ENCODE measurements at places on chromosomes 11 and 22. TPM values are rescaled to one million over a fixed set of nuclear protein-coding genes. Genes with fewer than 3 reads are reported as not detected.

The HTR3A gene
- total RNA-seq, result 4.1 TPM

The CASP12 gene
- total RNA-seq, result not detected

The BTG4 gene
- not detected for total RNA-seq

The LMO2 gene
- 0.48 TPM for total RNA-seq

The LTBP3 gene
- 10.6 TPM for total RNA-seq

The OR51Q1 gene
- not detected for total RNA-seq

The TCIRG1 gene
- 27.1 TPM for total RNA-seq

The DCDC1 gene
- total RNA-seq, result 0.22 TPM

The OR52I2 gene
- total RNA-seq, result not detected

The RHOG gene
- total RNA-seq, result 24.9 TPM

The TIMM10B gene
- 49.9 TPM for total RNA-seq

- H3K4me3 ChIP-seq, result no peak overlapping the region
- H3K27ac ChIP-seq, result no peak overlapping the region
Observed at GRCh38 chr11:19546325-19546724, 166.3 kb upstream of the NAV2 start.

DNA sequence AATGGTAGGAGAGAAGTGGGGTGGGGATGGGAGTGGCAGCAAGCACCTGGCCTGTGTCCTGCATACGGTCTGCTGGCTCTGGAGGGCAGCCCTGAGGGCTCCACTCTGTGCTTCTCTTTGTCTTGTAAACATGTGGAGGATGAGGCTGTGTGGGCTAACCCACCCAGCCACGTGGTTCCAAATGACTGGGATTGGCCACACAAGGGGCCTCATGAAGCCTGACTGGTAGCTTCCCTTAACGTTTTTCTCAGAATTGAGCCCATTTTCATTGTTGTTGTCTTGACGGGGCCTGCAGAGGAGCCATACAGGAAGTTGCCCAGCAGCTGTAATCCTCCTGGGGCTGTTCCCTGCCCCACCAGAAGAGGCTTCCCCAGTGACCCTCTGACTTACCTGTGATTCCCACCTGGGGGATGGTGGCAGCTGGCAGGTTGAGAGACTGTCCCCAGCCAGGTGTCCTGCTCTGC is 18.0 kb downstream of the DERL3 start:
- no peaks in the 10 kb centered on the region for H3K4me1 ChIP-seq
- DNase-seq, result no peak
- H3K36me3 ChIP-seq, result peaks cover 64% of the 10 kb centered on the region
- H3K27ac ChIP-seq, result no peak overlapping the region
- no peaks in the 10 kb centered on the region for H3K27me3 ChIP-seq

GRCh38 chr11:128463979-128464378 is 123.4 kb downstream of the ETS1 start:
- no peaks in the 10 kb centered on the region for H3K4me1 ChIP-seq
- H3K4me3 ChIP-seq, result no peak overlapping the region
- peaks cover 3% of the 10 kb centered on the region for H3K36me3 ChIP-seq
- H3K27ac ChIP-seq, result no peak overlapping the region
- H3K27me3 ChIP-seq, result no peaks in the 10 kb centered on the region

DNA sequence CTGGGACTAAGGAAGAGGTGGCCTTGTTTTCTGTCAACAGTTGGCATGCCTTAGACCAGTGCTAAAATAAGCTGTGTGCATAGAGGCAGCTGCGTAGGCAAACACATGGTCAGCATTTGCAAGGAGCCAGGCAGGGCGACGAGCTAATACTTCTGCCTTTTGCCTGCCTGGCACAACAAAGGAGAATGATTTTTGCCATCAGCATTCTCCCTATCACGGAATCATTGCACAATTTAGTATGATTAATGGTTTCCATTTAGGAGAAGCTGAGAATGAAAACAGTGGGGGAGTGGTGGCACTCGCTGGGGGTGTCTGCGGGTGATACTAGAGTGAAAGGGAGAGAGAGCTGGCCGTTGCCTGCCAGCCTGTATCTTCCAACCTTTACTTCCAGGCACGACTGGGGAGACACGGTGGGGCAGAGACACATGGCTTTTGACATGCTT is 336.0 kb downstream of the CADM1 start:
- H3K4me1 ChIP-seq, result peaks cover 10% of the 10 kb centered on the region
- H3K36me3 ChIP-seq, result no peaks in the 10 kb centered on the region
- H3K27ac ChIP-seq, result no peak overlapping the region
- DNase-seq, result no peak
- no peak overlapping the region for H3K4me3 ChIP-seq

DNA sequence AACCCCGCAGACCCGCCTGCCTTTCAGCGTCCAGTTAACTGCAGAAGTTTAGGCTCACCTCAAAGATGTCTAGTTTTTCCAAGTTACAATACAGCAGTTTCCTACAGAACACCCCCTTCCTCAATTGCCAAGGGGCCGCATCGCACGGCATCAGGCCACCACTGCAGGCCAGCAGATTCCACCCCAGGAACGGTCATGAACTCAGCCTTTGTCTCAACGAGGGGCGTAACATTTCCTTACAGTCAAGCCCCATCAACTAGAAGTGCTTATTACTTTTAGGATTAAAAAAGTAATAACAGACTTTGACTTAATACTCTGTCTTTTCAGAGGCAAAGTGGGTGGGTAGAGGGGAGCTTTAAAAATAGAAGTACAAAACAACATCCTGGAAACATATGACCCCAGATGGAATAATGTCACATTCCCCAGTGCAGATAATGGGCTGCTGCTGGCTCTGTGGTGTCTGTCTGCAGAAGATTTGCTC is 36.3 kb downstream of the PPP2R1B start:
- no peak for DNase-seq
- peaks cover 10% of the 10 kb centered on the region for H3K36me3 ChIP-seq
- H3K27ac ChIP-seq, result no peak overlapping the region
- H3K27me3 ChIP-seq, result no peaks in the 10 kb centered on the region
- no peak overlapping the region for H3K4me3 ChIP-seq

GRCh38 chr11:77110836-77111235 is 8.2 kb downstream of the OMP start:
- H3K27me3 ChIP-seq, result no peaks in the 10 kb centered on the region
- no peak overlapping the region for H3K4me3 ChIP-seq
- no peak overlapping the region for H3K27ac ChIP-seq
- DNase-seq, result no peak
- H3K4me1 ChIP-seq, result no peaks in the 10 kb centered on the region

DNA sequence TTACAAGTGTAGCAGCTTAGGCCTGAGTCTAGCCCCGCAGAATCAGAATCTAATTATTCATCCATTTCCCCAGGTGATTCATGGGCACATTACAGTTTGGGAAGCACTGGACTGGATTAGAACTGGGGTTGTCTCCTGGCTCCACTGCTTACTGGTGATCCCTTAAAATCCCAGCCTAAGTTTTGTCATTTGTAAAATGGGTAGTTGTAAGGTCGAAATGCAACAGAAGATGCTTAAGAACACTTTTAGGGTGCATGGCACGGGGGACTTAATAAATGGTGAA is 1.3 kb downstream of the STX3 start:
- no peak overlapping the region for H3K27ac ChIP-seq
- 0 out of 2 replicates have a peak, but pooled peaks cover 4% of the 10 kb centered on the region for H3K4me1 ChIP-seq
- no peaks in the 10 kb centered on the region for H3K27me3 ChIP-seq
- H3K4me3 ChIP-seq, result peak overlapping the region; percentile 92
- H3K36me3 ChIP-seq, result peaks cover 2% of the 10 kb centered on the region

DNA sequence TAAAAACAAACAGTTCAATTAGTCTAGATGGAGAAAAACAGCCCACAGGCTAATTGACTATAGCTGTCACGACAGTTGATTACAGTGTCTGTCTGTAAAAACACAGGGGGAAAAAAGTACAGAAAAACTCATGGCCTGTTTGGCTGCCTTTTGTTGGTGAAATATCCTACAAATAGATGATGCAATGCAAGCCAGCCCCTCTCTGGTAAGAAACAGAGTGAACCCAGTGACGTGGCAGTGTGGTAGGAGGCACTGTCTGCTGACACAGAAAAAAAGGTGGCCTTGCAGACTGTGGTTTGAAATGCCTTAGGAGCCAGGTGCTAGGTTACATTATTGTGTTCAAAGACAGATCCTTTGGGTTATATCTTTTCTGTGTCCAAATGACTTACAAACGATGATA is 431.4 kb upstream of the CCDC90B start:
- H3K4me1 ChIP-seq, result peaks cover 8% of the 10 kb centered on the region
- no peak overlapping the region for H3K4me3 ChIP-seq
- no peak for DNase-seq
- no peaks in the 10 kb centered on the region for H3K36me3 ChIP-seq

DNA sequence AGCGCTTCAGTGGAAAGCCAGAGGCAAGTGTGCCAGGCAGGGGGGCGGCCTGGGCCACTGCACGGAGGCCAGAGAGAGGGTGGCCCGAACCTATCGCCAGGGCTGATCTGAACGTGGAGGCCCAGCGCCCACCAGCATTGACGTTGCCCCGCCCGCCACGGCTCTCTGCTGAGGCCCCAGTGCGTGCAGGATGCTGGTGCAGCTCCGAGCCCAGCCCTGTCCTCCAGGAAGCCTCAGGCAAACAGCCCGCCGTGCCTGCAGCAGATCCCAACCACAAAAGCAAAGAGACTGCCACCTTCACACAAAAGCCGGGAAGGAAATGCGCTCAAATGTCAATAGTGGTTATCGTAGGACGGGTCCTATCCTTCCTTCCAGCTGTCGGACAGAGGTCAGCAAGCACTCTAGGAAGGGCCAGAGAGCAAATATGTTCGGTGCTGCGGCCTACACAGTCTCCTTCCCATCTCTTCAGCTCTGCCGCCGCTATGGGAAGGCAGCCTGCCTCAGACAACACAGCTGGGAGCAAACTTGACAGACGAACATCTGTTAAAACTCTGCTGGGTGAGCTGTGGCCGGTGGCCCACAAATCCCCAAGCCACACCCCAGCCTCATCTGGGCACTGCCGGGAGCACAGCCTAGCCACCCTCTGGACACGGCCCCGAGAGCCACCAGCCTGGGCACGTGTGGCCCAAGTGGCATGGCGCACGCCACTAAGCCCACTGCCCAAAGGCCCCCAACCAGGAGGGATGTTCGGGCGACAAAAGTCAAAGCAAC is 146.2 kb downstream of the CRYBB2 start:
- no peaks in the 10 kb centered on the region for H3K4me1 ChIP-seq
- no peak overlapping the region for H3K27ac ChIP-seq
- no peak for DNase-seq
- H3K36me3 ChIP-seq, result no peaks in the 10 kb centered on the region
- H3K27me3 ChIP-seq, result no peaks in the 10 kb centered on the region
- H3K4me3 ChIP-seq, result no peak overlapping the region

GRCh38 chr11:1777737-1778136 is 14.0 kb upstream of the CTSD start:
- DNase-seq, result no peak
- no peak overlapping the region for H3K27ac ChIP-seq
- H3K4me1 ChIP-seq, result peaks cover 3% of the 10 kb centered on the region
- H3K27me3 ChIP-seq, result no peaks in the 10 kb centered on the region
- no peak overlapping the region for H3K4me3 ChIP-seq
- H3K36me3 ChIP-seq, result no peaks in the 10 kb centered on the region

GRCh38 chr22:34416022-34416860 is 496.0 kb upstream of the LARGE1 start:
- H3K4me1 ChIP-seq, result peaks cover 5% of the 10 kb centered on the region
- H3K36me3 ChIP-seq, result no peaks in the 10 kb centered on the region
- no peak overlapping the region for H3K4me3 ChIP-seq
- H3K27ac ChIP-seq, result no peak overlapping the region
- DNase-seq, result no peak

DNA sequence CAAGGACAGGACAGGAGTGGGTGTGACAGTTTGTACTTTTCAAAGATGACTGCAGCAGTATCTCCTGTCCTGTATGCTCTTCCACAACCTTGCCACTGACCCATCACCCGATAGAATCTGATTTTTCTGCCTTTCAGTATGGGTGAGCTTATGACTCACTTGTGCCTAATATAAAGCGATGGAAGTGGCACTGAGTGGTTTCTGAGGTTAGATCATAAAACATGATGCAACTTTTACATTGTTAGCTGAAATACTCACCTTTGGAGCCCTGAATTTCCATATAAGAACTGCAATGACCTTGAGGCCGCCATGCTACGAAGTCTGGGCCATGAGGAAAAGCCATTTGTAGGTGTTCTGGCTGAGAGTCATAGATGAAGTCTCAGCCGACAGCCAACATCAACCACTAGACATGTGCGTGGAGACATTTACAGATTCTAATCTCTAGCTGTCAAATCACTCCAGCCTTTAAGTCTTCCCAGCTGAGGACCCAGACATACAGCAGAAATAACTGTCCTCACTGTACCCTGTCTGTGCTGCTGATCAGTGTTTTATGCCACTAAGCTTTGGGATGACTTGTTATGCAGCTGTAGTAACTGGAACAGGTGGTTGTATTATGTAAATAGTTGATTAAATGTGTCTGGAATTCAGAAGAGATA is 105.9 kb upstream of the ARHGAP20 start:
- no peak for DNase-seq
- no peaks in the 10 kb centered on the region for H3K36me3 ChIP-seq
- no peaks in the 10 kb centered on the region for H3K4me1 ChIP-seq
- H3K27me3 ChIP-seq, result no peaks in the 10 kb centered on the region
- H3K27ac ChIP-seq, result no peak overlapping the region

GRCh38 chr11:16505481-16505880 is 149.1 kb upstream of the SOX6 start:
- H3K27me3 ChIP-seq, result peaks cover 7% of the 10 kb centered on the region
- peak; percentile 52 for DNase-seq
- H3K4me1 ChIP-seq, result no peaks in the 10 kb centered on the region

- DNase-seq, result no peak
- no peaks in the 10 kb centered on the region for H3K36me3 ChIP-seq
- H3K4me3 ChIP-seq, result no peak overlapping the region
- H3K27ac ChIP-seq, result no peak overlapping the region
Observed at GRCh38 chr11:45768486-45768885, 36.5 kb upstream of the SLC35C1 start.

GRCh38 chr11:59918480-59918879 is 19.8 kb upstream of the OOSP1 start:
- H3K4me1 ChIP-seq, result no peaks in the 10 kb centered on the region
- no peaks in the 10 kb centered on the region for H3K27me3 ChIP-seq
- no peak overlapping the region for H3K4me3 ChIP-seq
- DNase-seq, result no peak
- no peak overlapping the region for H3K27ac ChIP-seq

DNA sequence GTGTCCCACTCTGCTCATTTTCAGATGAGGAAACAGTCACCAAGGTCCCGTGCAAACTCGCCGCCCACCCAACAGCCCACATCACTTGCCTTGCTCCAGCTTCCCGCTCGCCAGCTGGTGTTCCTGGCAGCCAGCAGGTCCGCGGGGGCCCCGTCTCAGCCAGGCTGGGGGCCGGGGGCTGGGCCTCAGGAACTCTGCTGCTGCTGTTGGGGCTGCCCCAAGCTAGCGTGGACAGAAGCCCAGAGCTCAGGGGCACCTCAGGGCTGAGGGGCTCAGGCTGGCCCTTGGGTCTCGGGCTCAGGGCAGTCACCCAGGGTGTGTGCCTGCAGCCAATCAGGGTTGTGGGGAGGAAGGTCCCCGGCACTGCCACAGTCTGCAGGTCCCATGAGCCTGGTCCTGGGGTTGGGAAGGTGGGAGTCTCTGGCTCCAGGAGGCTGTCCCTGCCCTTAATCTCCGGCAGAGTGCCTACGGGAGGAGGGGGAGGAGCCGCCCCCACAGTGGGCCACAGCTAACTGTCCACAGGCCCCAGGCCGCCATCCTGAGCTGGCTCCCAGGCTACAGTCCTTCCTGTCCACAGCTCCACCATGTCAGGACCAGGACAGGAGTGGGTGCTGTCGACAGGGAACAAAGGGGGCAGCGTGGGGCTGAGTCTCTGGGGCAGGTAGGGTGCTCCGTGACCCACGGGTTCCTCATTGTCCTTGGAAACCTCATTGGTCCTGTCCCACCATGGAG is 65.2 kb downstream of the ARFGAP3 start:
- DNase-seq, result no peak
- H3K4me3 ChIP-seq, result no peak overlapping the region
- no peaks in the 10 kb centered on the region for H3K27me3 ChIP-seq

Measured in H9 (cell line).